Small intestine (tissue), 16 donors: ENCODE measurements at places on chromosomes 16 and 17.

- DNase-seq = no peak
Observed at GRCh38 chr17:40922239-40922638, 15.2 kb downstream of the KRT23 start.

- no peak for DNase-seq
Observed at GRCh38 chr16:2213817-2214718, 572 bp downstream of the PGP start.

- DNase-seq = no peak
Observed at GRCh38 chr16:84659656-84660300, 11.5 kb downstream of the KLHL36 start.

GRCh38 chr17:20800146-20800545, 220.6 kb downstream of the CDRT15L2 start:
- no peak for DNase-seq

- no peak for DNase-seq
Observed at GRCh38 chr17:56186222-56186786, 33.0 kb downstream of the ANKFN1 start.

DNA sequence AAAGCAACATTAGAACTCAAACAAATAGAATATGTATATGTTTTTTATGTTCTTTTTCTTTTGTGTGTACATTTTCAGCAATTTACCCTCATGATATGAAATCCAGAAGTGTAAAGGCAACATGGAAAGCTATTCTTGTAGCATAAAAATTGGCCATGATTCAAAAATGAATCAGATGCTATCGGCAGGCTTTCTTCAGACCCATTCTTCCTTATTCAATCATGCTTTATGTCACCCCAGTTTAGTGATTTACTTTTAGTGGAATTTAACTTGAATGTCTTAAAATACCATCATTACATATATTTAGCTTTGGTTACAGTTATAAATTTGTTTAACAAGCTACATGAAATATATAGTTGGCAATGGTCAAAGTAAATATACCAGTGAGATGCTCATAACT, 21.4 kb upstream of the SMIM36 start:
- no peak for DNase-seq

DNA sequence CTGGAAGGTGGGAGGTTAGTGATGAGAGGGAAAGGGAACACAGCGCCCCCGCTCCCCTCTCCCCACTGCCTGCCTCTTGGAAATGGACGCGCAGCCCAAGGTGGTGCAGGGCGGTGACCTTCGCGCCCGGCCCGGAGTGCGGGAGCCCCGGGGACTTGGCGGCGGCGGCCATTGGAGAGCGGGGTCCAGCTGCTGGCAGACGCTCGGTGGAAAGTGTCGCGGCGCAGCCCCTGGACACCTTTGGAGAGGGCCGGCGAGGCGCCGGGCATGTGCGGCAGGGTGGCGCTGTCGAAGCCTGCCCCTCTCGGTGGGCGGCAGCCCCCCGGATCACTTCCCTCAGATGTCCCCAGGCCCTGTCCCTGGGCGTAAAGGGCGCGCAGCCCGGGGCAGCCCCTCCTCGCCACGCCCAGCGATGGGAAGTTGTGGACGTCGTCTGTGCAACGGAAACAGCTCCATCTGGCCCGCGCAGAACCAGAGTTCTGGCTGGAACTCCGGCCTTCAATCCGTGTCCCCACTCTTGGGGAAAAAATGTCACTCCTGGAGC, 16.7 kb downstream of the SALL1 start:
- no peak for DNase-seq

GRCh38 chr17:74128456-74129211, 74.8 kb upstream of the RPL38 start:
- no peak for DNase-seq

DNA sequence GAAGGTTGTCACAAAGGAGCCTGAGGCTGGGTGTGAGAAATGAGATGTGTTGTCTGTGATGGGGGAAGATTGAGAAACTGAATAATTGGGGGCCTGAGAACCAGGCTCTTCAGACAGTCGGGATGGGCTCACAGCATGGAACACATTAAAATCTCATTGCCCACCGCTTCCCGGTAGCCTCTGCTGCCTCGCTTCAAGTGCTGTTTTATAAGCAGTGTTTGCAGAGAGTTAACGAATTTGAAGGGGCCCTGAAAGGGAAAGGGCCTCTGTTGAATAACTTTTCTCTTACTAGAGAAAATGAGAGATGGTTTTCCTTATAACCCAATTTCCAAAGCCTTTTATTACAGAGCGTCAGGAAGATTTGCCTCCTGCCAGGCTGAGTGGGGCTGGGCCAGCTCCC, 258.8 kb upstream of the ASIC2 start:
- DNase-seq = no peak

- no peak for DNase-seq
Observed at GRCh38 chr16:1637526-1637925, 25.4 kb downstream of the CRAMP1 start.

GRCh38 chr16:81676066-81676882, 102.8 kb upstream of the PLCG2 start:
- DNase-seq = no peak

DNA sequence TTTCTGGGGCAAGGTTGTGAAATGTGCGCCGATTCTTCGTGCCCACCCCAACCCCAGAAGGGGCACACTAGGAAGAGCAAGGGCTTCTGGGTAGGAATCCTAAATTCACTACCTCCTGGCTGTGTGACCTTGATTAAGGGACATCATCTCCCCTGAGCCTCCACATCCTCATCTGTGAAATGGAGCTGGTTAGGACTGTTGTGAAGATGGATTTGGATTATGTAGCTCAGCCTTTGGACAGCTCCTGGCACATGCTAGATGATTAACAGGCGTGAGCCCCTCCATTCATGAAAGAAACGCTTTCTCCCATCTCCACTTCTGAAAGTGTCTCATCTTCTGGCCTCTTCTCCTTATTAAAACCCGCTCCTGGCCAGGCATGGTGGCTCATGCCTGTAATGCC, 65.3 kb upstream of the TMEM97 start:
- no peak for DNase-seq

GRCh38 chr17:7167832-7168231, 11.3 kb downstream of the ASGR1 start:
- DNase-seq = no peak
